ENCODE measurements at places on chromosomes 3 and 15. TPM values are rescaled to one million over a fixed set of nuclear protein-coding genes. Genes with fewer than 3 reads are reported as not detected.

Gene FRMD5
- 0.13 TPM for total RNA-seq

Gene KCNH8
- total RNA-seq: not detected

Gene RHCG
- 5.7 TPM for total RNA-seq

Gene CLK3
- total RNA-seq: 51.4 TPM

Gene SYNM
- 36.4 TPM for total RNA-seq

Gene PPARG
- total RNA-seq: 349 TPM

Gene SLC27A2
- total RNA-seq: 1.7 TPM

Gene CSPG5
- 2.0 TPM for total RNA-seq

Gene ITIH1
- total RNA-seq: not detected

Gene LTK
- total RNA-seq: 0.77 TPM

Gene NANOGP8
- not detected for total RNA-seq

DNA sequence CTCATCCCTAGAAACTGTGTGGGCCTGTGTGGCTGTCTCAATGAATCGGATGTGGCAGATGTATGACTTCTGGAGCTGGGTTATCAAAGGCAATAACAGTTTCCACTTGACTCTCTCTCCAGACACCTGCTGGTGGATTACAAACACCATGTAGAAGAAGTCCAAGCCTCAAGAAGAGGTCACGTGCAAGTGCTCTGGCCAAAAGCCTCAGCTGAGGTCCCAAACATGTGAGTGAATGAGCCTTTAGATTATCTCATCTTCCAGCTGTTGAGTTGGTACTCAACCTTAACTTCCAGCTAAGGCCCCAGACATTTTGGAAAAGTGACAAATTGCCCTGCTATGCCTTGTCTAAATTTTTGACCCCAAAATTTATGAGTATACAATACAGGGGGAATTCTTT is 42.7 kb upstream of the IL12A start:
- no peak for DNase-seq

GRCh38 chr3:106452096-106452495 is 583.3 kb upstream of the CBLB start:
- DNase-seq: no peak

DNA sequence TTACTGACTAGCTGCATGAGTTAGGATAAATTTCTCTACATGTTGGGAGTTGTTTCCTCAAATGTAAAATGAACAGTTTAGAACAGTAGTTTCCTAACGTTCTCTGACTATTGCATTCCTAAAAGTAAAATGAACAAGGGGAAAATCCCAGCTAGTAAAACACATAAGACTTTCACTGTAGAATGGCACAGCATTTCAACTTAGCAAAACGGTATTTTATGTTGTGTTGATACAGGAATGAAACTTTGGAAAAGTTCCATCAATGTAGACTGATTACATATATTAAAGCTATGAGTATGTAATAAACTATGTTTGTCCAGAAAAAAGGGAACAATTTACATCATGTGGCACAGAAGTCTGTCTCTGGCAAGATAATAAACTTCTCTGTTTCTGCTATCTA is 297.4 kb upstream of the EPHA3 start:
- DNase-seq: no peak

GRCh38 chr3:196096382-196096953 is 14.6 kb upstream of the TFRC start:
- no peak for DNase-seq

DNA sequence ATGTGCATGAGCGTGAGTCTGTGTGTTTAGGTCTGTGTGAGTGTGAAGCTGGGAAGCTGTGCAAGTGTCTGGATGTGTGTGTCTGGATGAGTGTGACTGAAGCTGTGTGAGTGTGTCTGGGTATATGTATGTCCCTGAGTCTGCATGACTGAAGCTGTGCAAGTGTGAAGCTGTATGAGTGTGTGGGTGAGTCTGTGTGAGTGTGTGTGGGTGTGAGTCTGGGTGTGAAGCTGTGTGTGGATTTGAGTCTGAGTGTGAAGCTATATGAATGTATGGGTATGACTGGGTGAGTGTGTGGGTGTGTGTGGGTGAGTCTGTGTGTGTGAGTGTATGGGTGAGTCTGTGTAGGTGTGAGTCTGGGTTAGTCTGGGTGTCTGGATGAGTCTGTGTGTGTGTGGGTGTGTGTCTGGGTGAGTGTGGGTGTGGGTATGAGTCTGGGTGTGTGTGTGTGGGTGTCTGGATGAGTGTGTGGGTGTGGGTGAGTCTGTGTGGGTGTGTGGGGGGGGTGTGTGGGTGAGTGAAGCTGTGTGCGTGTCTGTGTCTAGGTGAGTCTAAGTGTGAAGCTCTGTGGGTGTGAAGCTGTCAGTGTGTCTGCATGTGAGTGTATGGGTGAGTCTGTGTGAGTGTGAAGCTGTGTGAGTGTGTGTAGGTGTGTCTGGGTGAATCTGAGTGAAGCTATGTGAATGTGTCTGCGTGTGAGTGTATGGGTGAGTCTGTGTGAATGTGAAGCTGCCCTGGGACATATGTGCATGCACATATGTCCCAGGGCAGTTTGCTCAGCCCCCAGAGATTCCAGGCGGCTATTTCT is 20.3 kb downstream of the MINAR1 start:
- no peak for DNase-seq

GRCh38 chr3:6608843-6609242 is 252.1 kb upstream of the GRM7 start:
- DNase-seq: no peak

DNA sequence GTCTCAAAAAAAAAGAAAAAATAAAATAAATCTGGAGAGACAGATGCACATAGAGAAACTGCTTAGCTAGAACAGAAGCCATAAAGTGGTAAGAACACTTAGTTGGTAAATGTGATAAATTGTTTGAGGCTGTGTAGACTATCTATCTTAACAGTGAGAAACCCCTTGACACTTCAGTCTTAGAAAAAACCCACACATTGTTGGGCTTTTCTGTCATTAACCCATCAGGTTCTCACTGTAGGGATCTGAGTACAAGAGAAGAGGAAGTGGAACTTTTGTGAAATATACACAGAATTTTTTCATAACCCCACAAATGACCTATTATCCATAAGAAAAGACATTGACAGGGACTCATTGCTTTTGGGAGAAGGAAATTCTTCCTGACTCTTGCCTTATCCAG is 24.4 kb downstream of the TP63 start:
- no peak for DNase-seq

- DNase-seq: no peak
These were observed 288.0 kb upstream of the TLE3 start for GRCh38 chr15:70385711-70386110.

DNA sequence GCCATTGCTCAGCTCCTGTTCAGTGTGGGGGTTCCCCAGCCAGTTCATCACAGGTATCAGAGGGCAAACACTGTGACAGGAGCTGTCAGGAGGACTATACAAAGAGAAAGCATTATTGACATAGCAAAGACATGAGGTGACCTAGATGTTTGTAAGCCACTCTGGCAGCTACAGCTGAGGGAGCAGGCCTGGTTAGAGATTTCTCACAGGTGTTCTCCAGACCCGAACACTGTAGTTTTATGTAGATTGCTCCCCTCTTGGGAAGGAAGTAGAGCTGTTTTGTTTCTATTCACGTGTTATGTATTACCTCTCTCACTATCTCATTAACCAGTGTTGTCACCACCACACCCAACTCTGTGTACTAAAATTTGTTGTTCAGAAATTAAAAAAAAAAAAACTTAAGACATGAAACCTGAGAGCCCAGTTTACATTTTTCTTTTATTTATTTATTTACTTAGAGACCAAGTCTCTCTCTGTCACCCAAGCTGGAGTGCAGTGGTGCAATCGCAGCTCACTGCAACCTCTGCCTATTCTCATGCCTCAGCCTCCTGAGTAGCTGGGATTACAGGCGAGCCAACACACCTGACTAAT is 123.7 kb downstream of the RBPMS2 start:
- no peak for DNase-seq

DNA sequence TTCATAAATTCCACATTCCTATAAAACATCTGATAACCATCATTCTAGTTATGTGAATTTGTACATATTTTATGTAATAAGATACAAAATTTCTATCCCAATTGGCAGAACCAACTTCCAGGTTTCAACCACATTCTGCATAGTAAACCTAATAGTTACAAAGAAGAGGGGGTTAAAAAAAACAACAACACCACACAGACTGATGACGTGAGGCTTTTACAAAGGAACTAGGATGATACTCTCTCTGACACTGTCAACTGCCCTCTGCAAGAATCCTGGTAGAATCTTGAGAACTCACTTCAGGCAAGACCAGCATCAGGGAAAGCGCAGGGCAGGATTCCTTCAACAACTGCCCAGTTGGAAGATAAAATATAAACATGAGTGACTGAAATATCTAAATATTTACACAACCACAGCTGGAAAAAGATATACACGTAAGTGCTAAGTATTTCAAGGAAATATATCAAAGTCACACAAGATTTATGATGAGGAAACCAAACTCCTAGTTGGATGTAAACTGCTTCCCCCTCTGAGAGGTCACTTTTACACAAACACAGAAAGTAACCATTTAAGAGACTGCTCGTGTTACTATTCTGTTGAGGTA is 816.4 kb downstream of the ROBO1 start:
- DNase-seq: no peak

GRCh38 chr15:77607111-77607893 is 25.4 kb downstream of the LINGO1 start:
- no peak for DNase-seq

DNA sequence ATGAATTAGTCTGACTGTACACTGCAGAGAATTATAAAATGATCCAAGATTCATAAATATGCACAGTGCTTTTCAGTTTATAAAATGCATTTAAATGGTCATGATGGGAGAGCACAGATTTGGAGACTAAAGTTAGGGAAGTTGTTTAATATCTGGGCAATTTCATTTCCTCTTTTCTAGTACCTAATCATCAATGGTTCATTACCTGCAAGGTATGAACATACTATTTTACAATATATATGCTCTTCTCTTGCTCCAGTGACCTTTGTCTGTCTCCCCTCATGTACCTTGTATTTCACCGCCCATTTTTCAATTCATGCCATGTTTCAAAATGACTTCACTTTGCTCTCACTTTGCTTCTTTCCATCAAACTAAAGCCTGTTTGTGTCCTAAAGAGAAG is 114.5 kb downstream of the SUCNR1 start:
- DNase-seq: no peak

DNA sequence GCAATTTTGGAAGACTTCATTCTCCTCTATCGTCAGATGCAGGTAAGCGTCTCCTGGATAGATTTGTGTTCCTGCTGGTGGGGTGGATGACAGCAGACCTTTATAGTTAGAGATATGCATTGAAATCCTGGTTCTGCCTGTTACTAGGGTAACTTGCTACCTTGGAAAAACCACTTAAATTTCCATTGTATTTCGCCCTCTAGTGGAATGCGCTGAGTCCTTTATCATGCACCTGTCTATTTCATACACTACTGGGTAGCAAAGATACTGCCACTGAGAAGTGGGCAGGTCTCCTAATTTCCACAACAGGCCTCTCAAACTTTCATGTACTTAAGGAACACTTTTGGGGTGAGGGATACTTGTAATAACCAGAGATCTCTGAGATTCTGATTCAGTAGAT is 209.5 kb upstream of the SUCLG2 start:
- no peak for DNase-seq

DNA sequence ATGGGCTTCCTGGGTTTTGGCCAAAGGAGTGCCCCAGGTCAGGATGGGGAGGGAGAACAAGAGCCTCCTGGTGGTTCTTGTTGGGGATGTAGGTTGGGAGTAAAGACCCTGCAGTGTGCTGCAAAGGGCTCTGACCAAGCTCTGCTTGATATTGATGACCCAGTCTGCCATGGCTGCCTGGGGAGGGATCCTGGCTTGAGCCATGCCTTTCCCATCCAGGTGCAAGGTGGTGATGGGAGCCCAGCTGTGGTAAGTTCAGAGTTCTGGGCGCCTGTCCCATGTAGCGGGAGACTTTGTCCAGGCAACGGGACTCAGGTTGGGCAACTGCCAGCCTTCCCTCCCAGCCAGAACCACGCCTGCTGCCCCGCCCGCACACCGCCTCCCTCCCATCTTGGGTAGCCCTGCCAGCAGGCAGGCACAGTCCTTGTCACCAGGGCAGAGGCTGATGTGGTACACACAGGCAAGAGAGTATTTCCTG is 2.6 kb downstream of the GNAI2 start:
- DNase-seq: peak; percentile 95

GRCh38 chr3:16031434-16031833 is 143.0 kb upstream of the GALNT15 start:
- DNase-seq: no peak

GRCh38 chr15:59611276-59612260 is at the start of gene GCNT3:
Gene GCNT3, plus strand, starts transcription at chr15:59611783. Its CDS starts 6,456 bp downstream, at chr15:59618239.
- no peak for DNase-seq

DNA sequence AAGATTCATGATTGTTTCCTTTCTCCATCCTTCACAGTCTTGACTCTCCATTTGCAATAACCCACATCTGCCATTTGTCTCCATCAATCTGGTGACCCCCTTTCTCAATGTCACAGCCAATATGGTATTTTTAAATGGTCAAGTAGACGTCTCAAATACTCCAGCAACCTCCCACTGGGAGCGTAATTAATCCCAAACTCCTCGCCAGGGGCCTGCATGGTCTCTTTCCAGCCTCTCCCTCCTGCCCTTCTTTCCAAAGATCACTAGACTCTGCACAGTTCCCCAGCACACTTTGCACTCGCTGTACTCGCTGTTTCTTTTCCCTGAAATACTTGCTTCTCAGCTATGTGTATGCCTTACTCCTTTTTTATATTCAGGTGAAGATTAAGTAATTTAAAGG is 115.3 kb downstream of the PLCH1 start:
- DNase-seq: no peak

Measured in mesenteric fat pad (tissue), 1 donor.